ENCODE measurements at places on chromosomes 1 and 21. TPM values are rescaled to one million over a fixed set of nuclear protein-coding genes. Genes with fewer than 3 reads are reported as not detected.

Gene MTARC2
- total RNA-seq = 24.3 TPM

Gene RPE65
- total RNA-seq = not detected

Gene UHMK1
- total RNA-seq = 56.9 TPM

Gene ATP6V1G3
- not detected for total RNA-seq

Gene MINDY1
- total RNA-seq = 51.6 TPM

Gene LRRC3
- total RNA-seq = 2.0 TPM

Gene FOXD2
- 11.7 TPM for total RNA-seq

Gene CHRM3
- total RNA-seq = 1.5 TPM

Gene DNTTIP2
- 17.4 TPM for total RNA-seq

Gene LCE2A
- not detected for total RNA-seq

Gene UBE2J2
- total RNA-seq = 61.0 TPM

Gene SELP
- 2.3 TPM for total RNA-seq

Gene TSPEAR
- total RNA-seq = not detected

Gene SPATA6
- 51.3 TPM for total RNA-seq

Gene IGSF3
- 3.9 TPM for total RNA-seq

Gene KCNE2
- total RNA-seq = not detected

Gene OR2T11
- not detected for total RNA-seq

Gene MSH4
- total RNA-seq = 0.60 TPM

Gene GBP3
- 9.2 TPM for total RNA-seq

Gene FCGR1A
- total RNA-seq = 2.5 TPM

Gene TFAP2E
- total RNA-seq = 0.78 TPM

Gene CHI3L1
- 18.8 TPM for total RNA-seq

Gene C4BPB
- total RNA-seq = 4.9 TPM

Gene TGFBR3
- 218 TPM for total RNA-seq
